Skin of body (tissue), 3 donors: ENCODE measurements at places on chromosomes 2 and 18.

DNA sequence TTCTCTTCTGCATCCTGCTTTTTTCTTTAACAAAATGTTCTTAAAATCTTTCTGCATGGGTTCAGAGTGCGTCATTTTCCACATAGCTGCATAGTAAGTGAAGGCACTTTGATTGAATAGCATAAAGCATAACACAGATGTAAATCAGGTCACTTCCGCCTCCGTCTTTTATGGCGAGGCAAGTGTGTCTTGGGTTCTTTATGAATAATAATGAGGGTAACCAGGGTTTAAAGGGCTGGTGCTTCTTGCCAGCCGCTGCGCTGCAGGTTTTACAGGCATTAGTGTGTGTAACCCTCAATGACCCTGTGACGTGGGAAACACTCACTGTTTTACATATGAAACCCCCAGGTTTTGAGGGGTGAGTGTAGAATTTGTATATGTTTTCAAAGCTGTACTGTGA is 164.2 kb downstream of the MYT1L start:
- DNase-seq = no peak

GRCh38 chr18:23718243-23718720 is 29.0 kb downstream of the LAMA3 start:
- DNase-seq = no peak

DNA sequence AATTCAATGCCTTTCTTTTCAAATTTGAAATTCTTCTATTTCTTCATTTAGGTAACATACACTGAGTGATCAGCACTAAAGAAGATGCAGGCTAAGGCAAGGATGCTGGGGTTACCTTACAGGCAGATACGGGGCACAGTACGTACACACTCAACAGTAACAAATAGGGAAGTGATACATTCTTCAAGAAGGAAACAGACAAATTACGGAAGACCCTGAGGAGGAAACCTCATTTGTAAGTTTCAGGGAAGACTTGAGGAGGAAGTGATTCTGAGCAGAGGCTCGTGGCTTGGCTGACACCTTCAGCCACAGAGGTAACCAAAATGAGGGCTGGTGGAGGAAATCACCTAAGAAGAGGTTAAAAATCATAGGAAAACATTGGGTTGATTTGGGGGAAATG is 1108.3 kb upstream of the KLHL29 start:
- no peak for DNase-seq

- no peak for DNase-seq
Observed at GRCh38 chr2:7886666-7887065, 795.2 kb upstream of the ID2 start.

DNA sequence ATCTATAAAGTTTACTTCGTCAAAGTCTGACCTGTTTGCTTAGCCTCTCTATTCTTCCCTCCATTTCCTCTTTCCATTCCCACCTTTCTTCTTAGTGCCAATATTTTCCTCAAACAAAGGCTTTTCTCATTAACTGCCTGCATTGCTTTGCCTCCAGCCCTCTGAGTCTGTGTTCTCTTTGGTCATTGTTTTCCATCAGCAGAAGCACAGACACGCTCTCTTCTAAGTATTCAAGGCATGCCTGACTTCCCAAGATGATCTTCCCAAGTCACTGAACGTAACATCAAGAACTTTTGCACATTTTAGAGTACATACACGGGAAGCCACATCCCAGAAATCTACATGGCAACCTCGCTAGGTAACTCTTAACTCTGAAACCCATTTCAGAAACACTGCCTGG is 32.6 kb upstream of the ANXA4 start:
- DNase-seq = no peak

DNA sequence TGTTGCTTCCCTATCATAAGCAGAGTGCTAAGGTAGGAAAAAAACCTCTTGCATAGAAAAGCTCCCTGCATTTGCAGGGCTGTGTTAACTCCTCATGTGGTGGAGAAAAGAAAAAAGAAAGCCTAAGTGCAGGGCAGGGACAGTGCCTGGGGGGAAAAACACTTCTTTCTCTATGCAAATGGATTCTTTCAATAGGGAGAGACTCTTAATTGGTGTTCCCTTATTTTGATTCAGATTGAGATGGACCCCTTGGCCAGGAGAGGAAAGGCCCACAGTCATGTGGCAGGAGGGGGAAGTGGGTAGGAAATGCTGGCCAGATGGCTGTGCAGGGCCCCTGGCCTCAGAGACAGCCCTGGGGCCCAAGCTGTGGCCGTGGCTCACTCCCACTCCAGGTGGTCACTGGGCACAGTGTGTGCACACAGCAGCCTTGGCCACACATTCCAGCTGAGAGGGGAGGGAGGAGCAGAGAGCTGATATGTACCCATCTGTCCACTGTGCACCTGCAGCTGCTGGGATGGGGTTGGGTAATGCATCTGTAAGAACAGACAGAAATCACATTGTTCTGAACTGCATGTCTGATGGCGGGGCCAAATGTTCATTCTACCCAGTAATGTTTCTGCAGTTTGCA is 410.4 kb downstream of the DSC3 start:
- DNase-seq = no peak

GRCh38 chr2:132701810-132702209 is 31.8 kb upstream of the LYPD1 start:
- no peak for DNase-seq

- no peak for DNase-seq
Observed at GRCh38 chr2:2399396-2399795, 68.3 kb upstream of the MYT1L start.

DNA sequence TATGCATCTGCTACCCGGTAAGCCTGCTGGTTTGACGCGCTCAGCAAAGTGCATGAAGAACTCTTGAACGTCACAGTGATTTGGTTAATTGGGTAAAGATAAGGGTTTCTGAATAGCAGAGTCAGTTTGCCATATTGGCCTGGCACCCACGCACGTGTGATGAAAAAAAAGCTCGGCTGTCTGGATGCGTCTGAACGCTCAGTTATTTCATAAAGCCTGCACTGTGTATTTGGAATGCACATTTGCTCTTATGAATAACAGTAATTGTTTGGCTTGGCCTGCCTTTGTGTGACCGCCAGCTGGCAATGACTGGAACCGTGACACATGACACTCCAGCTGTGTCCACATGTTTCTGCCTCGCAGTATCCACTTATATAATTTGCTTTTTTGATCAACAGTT is 129.2 kb upstream of the MEIS1 start:
- DNase-seq = peak; percentile 88

- DNase-seq = no peak
Observed at GRCh38 chr2:39069890-39070465, 50.9 kb downstream of the SOS1 start.

- no peak for DNase-seq
Observed at GRCh38 chr2:186281726-186282125, 204.3 kb upstream of the ZC3H15 start.

DNA sequence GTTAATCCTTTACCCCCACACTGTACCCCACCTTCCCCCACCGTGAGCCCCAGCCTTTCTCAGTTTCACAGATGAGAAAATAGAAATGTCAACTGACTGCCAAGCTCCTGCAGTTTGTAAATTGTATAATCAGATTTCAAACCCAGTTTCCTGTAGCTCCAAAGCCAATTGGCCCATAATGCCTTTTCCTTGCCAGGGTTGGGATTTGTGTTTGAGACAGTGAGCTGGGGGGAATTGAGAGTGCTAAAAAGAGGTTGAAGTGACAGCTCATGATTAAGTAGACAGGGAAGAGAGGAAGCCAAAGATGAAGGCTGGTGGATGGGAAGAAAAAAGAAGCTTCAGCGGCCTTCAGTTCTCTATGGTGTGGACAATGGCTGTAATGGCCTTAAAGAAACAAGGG is 10.7 kb downstream of the OSBPL6 start:
- DNase-seq = no peak

DNA sequence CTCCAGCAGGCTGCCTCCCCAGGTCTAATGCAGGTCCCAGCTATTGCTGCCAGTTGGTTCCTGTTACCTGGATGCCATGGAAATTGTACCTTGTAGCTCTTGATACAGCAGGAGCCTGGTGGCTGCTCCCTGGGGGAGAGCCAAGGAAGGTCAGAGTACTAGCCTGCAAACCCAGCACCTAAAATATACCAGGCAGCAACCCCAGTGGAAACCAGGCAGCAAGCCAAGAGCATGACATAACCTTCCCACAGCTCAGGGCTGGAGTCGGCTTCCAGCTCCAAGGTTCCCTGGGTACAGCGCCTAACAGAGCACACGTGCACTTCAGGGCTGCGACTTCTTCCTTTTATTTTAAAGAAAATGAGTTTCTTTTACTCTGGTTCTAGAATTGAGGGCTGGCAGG is 30.3 kb downstream of the TNP1 start:
- DNase-seq = peak; percentile 24

DNA sequence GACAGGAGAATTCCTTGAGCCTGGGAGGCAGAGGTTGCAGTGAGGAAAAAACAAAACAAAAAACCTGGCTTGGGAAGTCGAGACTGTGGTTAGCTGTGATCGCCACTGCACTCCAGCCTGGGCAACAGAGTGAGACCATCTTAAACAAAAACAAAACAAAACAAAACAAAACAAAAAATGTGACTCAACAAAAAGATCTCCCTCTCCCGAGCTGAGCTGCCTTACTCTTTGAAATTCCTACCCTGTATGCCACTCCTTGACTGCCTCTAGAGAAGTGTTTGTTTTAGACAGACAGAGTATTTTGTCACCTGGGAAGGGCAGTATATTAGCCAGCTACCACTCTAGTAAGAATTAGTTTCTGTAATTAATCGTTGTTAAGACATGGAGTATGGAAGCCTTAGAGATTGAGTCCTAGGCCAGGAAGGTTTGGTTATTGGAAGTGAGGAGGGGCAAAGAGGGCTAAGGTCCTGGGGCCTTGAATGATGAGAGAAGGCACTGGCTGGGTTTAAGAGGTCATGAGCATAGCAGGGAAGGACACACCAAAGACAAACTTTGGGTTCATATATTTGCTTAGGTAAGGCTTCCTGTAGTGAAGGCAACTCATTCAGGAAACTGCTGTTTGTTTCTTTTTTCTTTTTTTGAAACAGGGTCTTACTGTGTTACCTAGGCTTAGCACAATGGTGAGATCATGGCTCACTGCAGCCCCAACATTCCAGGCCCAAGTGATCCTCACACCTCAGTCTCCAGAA is 56.0 kb downstream of the HAUS1 start:
- DNase-seq = no peak

DNA sequence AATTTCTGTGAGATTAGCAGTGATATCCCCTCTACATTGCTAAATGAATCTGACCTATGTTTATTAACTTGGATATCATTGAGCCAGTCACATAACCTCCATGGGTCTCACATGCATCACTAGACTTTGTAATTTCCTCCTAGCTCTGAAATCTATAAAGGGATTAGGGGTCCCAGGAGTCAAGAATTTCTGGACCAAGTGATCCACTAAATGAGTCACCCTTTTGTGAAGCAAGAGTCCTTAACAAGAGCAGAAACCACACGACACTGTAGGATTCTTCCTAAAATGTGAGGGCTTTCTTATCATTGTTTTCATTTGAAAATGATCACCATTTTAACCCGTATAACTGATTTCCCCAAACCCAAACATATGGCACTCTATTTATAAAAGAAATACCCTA is 90.3 kb downstream of the DHRS9 start:
- no peak for DNase-seq

DNA sequence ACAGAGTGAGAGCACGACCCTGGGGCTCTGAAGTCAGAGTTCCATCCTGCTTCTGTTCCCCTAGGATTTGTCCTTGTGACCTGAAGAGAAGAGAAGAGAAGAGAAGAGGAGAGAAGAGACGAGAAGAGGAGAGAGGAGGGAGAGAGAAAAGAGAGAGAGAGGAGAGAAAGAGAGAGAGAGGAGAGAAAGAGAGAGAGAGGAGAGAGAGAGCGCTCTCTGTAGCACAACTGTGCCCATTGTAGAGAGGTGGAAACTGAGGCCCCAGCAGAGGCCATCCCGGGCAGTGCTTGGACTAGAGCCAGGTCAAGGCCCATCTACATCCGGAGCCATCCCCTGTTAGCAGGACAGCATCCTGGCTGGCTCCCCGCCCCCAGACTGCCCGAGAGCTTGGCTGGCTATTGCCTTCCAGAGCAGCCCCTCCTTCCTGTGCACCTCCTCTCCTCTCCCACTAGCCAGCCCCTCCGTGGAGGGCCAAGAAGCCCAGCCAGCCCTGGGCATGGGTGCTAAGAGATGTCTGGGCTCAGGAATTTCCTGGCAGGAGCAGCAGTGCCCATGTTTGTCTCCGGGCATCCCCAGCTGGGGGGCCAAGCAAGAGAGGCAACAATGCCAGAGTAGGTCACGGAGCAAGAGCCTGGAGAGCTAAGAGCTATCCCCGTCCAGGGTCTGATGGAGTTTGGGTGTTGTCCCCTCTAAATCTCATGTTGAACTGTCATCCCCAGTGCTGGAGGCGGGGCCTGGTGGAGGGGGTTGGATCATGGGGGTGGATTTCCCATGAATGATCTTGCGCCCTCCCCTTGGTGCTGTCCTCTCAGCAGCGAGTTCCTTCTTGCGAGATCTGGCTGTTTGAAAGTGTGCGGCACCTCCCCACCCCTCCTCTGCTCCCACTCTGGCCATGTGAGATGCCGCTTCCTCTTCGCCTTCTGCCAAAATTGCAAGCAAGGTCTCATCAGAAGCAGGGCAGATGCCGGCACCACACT is 18.2 kb upstream of the GPR55 start:
- no peak for DNase-seq

DNA sequence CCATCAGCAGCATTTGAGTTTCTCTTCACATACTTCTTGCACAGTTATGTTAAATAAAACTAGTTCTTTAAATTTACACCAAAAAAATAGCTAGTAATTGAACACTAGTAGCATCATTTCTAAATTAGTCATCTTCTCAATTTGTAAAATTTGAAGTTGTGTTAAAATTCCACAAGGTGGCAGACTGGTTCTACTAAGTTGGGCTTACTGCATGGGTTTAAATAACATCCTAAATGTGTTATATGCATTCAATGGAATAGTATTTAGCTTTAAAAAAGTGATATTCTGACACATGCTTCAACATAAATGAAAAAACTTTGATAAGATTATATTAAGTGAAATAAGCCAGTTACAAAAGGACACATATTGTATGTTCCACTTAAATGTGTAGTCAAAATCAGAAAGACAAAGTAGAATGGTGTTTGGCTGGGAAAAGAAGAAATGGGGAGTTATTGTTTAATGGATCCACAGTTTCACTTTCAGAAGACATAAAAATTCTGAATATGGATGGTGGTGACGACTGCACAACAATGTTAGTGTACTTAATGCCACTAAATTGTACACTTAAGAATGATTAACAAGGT is 28.7 kb upstream of the RPRD1A start:
- no peak for DNase-seq

GRCh38 chr2:10781746-10782145 is 30.8 kb downstream of the PDIA6 start:
- no peak for DNase-seq

GRCh38 chr2:29456429-29456828 is 341.2 kb downstream of the CLIP4 start:
- DNase-seq = no peak

- DNase-seq = no peak
Observed at GRCh38 chr2:225276207-225276606, 123.3 kb upstream of the NYAP2 start.

DNA sequence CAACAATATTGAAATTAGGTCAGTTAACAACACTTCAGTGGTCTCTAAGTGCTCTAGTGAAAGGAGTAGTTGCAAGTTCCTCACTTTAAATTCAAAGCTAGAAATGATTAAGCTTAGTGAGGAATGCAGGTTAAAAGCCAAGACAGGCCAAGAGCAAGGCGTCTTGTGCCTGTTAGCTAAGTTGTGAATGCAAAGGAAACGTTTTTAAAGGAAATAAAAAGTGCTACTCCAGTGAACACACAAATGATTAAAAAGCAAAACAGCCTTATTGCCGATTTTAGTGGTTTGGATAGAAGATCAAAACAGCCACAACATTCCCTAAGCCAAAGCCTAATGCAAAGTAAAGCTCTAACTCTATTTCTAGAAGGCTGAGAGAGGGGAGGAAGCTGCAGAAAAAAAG is 44.7 kb downstream of the ANTXR1 start:
- DNase-seq = peak; percentile 33

GRCh38 chr18:10142056-10142455 is 228.2 kb downstream of the VAPA start:
- no peak for DNase-seq
